ENCODE measurements at places on chromosomes 7 and 10. TPM values are rescaled to one million over a fixed set of nuclear protein-coding genes. Genes with fewer than 3 reads are reported as not detected.
A peak's percentile ranks its signal among the peaks of the same experiment; 100 is the strongest.

DNA sequence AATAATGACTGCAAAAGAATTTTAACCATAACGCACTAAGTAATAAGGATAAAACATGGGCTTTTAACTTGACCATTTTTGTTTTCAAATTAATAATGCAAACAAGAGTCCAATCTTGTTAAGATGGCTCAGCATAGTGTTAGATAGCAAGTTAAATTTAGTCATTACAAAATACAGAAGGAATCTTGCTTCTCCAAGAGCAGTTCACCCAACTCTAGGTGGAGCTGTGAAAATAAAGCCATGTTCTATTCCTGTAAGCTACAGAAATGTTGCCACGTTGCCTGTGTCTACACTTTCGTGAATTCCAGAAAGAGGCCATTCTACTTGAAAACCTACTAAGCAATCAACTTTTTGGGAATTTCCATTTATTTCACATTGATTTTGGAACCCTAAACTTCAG is 191.9 kb downstream of the SFMBT2 start:
- no peak for DNase-seq

DNA sequence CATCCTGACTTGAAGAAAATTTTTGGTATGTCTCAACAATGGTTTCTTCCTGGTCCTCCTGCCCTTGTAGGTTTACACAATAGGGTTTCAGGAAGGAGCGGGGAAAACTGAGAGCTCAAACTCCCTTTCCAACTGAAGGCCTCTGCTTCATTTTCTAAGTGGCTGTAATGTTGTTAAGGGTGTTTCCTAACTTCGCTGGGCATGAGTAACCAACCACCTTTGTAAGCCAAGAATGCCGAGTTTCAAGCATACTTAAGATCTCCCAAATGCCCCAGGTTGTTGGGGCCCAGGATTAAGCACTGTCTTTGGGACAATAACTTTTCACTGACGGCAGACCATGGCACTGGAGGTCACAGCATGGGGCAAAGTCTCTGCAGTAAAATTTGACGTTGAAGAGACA is 33.6 kb upstream of the DRGX start:
- DNase-seq, result peak; percentile 19

The SPDYE11 gene
- not detected for total RNA-seq

GRCh38 chr10:50508315-50509051 is 115.3 kb downstream of the SGMS1 start:
- DNase-seq, result no peak

The LRRTM3 gene
- not detected for total RNA-seq

DNA sequence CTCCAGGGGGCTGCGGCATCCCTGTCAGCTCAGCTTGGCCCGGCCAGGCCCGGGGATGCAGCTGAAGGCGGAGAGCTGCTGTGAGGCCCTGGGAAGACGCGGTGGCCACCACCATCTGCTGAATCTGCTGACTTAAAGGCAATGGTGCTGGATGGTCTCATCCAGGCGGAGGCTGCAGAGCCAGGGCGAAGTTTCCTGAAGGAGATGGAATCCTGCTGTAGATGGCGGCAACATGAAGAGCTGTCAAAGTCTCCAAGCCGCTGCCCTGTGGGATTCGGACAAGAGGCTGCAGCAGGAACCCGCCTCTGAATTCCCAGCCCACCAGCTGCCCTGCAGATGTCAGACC is 200.1 kb downstream of the PTPRN2 start:
- DNase-seq, result no peak

GRCh38 chr7:2894118-2894940 is 50.2 kb upstream of the GNA12 start:
- no peak for DNase-seq

GRCh38 chr10:76382381-76382851 is 951.0 kb downstream of the LRMDA start:
- DNase-seq, result no peak

DNA sequence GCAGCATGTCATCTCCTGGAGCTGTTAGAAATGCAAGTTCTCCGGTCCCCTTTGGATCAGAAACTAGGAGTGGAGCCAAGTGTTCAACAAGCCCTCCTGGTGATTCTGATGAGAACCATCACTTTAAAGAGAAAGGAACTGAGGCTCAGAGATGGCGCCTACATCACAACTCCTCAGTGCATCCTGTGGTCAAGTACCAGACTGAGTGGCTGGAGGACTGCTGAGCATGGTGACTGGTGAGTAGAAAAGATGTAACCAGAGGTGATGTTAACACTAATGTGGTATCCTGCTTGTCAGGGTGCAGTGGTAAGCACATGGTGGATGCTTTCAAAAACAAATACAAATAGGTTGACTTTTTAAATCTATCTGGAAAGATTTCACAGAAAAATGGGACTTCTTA is 3.5 kb upstream of the OIT3 start:
- DNase-seq, result no peak

DNA sequence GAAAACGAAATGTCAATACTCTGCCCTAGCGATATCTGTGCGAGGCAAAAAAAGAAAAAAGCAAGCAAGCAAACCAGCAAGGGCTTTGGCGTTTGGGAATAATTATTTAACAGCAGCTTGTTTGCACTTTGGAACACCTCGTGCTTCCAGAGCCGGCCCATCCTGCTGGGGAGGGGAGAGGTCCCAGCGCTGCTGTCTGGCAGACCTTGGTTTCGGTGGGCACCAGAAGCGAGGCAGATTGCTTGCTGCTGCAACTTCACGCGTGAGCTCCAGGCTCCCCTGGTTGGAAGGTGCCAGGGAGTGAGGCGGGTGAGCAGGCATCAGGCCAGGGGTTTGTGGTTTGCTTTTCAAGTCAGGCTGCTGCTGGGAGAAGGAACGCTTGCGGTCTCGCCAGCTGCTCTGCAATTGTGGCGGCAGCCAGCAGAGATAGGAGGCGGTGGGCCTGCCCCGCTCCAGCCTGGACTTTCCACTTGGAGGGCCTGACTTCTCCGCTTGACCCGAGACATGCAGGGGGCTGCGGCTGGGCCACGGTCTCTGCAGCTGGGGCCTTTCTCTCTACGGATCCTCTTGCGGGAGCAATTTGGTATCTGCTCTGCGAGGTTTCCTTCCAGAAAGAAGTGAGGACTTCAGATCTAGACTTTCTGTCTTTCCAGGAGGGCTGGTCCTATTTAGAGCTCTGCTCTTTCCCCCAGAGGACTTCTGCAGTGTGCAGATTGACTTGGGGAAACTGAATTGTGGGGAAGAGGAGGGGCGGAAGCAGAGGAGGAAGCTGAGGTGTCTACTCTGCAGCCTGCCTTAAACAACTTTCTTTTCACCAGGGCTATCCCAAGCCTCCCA is 131.4 kb downstream of the PRPF18 start:
- DNase-seq, result peak; percentile 90

- no peak for DNase-seq
Measured at GRCh38 chr7:38452681-38453108, 178.5 kb downstream of the AMPH start.

DNA sequence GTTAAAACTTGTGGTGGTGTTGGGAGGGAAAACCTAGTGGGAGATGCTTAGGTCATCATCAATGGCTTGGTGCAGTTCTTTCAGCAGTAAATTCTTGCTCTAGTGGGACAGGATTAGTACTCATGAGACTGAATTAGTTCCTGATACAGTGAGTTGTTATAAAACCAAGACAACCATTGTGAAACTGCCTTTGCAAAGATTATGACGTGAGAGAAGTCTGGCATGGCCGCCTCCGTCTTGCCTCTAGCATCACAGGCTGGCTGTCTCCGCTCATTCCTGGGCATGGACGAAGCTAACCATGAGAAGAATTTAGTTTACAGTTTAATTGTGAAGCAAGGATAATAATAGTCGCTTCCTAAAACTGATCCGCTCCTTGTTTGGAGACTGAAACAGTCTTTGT is 186.4 kb downstream of the KIF20B start:
- DNase-seq, result no peak

- DNase-seq, result no peak
Measured at GRCh38 chr10:44237364-44238049, 147.4 kb downstream of the CXCL12 start.

The NKX2-3 gene
- total RNA-seq, result not detected
